Stimulated activated CD4-positive, alpha-beta T cell treated with anti-CD3 and anti-CD28 coated beads, Interleukin-4, amount 100 ng/mL, for 24 hours (primary cell): ENCODE measurements at places on chromosomes 5 and 9.

- no peak for DNase-seq
Observed at GRCh38 chr5:1834022-1834551, 32.9 kb downstream of the NDUFS6 start.

- DNase-seq = no peak
Observed at GRCh38 chr9:82161876-82162275, 173.3 kb downstream of the SPATA31D1 start.

- no peak for DNase-seq
Observed at GRCh38 chr5:35822511-35822910, 34.2 kb upstream of the IL7R start.

- DNase-seq = no peak
Observed at GRCh38 chr5:1169211-1170115, 31.9 kb upstream of the SLC6A19 start.

DNA sequence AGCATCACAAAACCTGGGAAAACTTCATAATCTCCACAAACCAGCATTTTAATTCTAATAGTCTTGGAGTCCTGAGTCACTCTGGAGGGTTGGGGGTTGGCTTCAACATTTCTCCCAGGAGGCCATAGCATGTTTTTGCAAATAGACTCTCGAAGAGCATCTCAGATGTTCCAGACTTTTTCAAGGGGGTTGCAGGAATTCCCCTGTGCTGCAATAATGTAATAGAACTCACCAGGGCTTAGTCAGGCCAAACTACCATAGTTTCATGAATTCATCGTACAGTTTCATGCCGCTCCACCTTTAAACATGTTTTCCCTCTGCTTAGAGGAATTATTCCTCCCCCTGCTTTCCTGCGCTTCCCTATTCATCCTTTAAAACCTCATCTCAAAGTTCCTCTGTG, 499.5 kb upstream of the KLF4 start:
- DNase-seq = no peak

GRCh38 chr9:133783331-133783731, 45.2 kb upstream of the SARDH start:
- DNase-seq = no peak

DNA sequence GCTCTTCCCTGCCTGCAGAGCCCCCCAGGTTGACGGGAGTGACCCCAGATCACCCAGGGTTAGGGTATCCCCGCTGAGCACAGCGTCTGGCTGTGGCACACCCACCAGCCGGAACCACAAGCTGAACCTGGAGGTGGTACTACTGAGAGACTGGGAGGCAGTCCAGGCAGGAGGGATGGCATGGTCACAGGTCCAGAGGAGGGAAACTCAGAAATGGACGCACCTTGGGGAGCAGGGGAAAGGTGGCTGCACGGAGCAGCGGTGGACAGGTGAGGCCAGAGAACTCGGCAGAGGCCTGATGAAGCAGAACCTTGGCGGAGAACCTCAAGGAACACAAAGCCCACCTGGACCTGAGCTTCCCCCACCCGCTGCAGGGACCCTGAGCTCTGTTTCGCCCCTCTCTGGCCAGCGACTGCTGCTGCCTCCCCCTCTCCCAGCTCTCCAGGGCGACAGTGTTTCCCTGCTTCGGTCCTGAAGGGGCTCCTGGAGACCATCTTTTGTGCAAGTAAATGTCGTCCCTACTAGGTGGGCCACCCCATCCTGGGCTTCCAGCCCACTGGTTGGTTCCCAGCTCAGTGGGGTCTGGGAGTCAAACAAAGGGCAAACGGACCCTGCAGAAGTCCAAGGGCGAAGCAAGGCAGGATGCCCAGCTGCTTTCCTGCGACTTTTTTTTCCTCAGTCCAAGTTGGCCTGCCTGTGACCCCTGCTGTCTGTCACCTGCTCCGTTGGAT, 845 bp downstream of the ADGRD2 start:
- DNase-seq = no peak

DNA sequence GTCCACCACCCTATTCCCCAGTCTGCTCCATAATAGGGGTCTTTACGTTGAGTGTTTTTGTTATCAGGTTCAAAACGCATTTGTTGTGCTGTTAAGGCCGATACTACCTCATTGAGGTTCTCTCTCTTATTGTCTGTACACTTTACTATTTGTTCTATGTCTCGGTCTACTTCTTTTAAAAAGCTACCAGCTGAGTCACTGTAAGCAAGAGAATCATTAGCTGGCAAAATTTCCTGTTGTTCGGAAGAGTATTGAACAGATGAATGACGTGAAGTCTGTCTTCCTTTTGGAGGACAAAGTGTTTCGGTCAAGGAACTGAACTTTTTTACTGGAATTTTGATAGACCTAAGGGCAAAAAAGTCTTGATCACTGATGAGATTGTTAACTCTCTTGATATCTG, 10.3 kb downstream of the LYSMD3 start:
- DNase-seq = no peak

DNA sequence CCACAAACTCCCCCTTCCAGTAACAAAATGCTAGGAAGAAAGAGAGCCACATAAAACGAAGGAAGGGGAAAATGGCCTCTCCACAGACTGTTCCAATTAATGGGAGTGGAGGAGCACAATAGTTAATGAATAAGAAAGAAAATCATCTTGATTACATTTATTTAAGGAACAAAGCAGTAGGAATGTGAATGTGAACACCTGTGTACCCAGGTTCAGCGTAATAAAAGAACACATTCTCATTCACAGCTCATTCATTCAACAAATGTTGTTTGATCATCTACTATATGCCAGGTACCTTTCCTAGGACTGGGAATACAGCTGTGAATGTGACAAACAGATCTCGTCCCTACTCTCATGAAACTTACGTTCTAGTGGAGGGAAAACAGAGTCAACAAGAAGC, 35.7 kb downstream of the SIL1 start:
- DNase-seq = no peak

GRCh38 chr5:151284392-151284967, 19.1 kb downstream of the SLC36A3 start:
- DNase-seq = no peak

DNA sequence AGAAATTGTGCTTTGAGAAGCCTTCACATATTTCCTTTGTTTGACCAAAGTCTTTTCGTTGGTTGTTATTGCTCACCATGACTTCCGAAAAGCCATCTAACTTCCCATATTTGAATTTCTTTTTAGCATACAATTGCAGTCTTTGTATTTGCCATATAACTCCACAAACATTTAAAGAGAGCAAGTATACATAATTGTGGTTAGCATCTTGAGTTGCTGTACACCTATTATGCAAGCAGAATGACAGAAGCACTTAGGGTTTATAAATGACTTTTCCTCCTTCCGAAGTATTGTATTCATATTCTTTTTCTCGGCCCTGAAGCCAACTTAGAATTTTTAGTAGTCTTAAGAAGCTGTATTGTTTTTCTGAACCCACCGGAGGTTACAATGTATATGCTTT, 250.4 kb downstream of the RFK start:
- no peak for DNase-seq

DNA sequence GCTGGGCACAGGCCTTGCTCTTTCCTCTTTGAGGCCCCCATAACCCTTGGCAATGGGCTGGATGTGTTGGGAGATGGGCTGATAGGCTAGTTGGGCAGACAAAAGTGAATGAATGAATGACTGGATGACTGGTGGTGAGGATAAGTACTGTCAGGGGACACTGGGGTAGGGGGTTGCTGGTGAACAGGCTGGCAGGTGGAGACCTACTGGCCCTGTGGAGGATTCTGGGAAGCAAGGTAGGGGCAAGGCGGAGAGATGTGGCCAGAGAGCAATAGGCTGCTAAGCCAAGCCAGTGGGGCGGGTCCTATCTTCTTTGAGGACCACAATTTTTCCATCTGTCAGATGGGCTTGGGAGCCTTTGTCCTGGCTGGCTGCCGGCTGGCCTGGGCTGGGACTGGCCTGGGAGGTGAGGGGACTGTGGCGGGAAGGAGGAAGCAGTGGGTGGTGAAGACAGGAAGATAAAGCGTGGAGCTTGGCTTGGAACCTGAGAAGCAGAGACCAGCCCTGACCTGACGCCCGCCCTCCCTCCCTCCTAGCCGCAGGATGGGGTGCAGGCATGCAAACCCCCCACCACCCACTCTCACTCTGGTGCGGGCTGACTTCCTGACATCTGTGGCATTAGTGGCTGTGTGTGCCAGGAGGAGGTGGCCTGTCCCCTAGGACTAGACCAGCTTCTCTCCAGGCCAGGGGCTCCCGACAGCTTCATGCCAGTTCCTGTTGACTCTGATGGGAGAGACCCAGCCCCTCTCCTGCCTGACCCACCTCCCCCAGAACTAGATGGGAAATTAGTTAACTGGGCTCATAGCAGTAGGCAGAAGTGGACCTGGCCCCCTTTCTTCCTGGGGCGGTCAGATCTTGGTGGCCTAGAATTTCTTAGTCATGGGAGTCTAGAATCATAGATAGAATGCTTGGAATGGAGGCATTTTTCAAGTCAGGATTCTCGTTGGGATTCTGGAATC, 9.5 kb downstream of the CXXC5 start:
- DNase-seq = no peak

- peak; percentile 16 for DNase-seq
Observed at GRCh38 chr9:132077881-132078698, 1.6 kb downstream of the MED27 start.

DNA sequence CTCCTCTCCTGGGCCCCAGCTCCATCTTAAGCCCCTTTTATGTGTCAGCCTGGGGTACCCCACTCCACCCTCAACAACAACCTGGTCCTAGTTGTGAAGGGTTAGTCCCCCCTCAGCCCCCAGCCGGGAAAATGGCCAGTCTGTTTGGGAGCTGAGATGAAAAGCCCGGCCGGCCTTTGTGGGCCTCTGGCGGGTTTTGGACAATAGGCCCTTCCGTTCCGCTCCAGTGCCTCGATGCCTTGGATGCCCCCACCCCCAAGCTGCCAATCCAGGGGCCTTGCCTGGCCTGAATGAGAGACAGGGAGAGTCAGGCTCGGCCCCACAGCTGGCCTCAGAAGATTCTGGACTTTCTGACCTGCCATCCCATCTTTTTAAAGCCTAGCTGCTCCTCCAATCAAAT, 9.2 kb downstream of the CNTFR start:
- no peak for DNase-seq

DNA sequence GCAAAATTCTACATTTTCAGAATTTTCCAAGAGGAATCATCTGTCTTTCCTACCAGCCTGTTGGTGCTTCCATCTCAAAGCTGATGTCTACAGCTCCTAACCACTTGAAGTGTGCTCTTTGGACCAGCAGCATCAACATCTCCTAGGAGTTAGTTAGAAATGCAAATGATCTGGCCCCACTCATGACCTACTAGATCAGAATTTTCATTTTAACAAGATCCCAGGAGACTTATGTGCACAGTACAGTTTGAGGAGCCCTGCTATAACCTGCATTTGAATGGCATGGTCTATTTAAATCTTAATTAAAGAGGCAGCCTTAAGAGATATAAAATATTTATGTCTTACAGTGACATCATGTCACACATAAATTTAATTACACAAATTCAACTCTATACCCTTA, 33.8 kb downstream of the ITK start:
- no peak for DNase-seq

DNA sequence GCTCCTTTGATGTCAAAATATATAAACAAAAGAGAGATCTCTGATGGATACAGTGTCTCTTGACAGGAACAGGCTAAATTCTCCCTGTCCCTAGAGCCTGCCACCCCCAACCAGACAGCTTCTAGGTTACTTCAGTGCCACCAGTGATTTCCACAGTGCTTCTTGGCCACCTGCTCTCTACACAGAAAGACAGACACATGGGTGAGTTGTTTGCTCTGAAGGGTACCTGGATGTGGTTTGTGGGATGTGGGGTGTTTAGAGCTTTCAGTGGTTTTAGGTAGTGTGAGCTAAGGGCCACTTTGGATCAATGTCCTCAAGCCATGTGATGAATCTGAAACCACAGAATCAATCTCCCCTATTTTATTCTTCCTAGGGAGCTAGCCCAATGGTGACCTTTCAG, 125.4 kb downstream of the ANKRD18B start:
- no peak for DNase-seq

- peak; percentile 57 for DNase-seq
Observed at GRCh38 chr9:5587024-5587423, 41.9 kb upstream of the RIC1 start.

- DNase-seq = no peak
Observed at GRCh38 chr9:129478961-129479630, 141.8 kb downstream of the C9orf50 start.

DNA sequence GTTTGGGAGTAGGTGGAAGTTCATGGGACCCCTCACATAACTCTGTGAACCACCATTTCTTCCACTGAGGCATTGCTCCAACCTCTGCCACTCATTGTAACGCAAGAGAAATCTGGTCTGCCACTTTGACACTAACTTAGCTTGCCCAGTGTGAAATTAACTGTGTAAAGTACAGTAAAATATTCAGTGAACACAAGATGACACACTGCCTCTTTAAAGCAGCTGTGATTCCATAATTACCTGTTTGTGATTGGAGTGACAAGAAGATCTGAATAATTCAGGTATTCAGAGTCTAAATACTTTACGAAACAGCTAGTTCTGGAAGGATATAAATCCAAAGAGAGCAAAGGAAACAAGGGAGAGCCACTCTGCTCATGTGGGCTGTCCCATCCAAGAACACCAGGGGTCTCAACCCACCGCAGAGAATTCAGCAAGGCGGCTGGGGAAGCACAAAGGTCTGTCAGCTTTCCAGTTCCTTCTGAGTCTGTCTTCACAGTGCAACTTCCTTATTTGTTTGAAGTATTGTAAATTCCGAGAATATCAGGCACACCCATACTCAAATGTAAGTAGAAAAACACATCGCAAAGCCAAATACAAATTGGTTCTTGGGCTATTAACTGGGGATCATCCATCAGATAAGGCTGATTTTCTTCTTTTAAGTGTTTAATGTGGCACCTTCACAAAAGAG, 86.9 kb downstream of the GNAQ start:
- DNase-seq = no peak

DNA sequence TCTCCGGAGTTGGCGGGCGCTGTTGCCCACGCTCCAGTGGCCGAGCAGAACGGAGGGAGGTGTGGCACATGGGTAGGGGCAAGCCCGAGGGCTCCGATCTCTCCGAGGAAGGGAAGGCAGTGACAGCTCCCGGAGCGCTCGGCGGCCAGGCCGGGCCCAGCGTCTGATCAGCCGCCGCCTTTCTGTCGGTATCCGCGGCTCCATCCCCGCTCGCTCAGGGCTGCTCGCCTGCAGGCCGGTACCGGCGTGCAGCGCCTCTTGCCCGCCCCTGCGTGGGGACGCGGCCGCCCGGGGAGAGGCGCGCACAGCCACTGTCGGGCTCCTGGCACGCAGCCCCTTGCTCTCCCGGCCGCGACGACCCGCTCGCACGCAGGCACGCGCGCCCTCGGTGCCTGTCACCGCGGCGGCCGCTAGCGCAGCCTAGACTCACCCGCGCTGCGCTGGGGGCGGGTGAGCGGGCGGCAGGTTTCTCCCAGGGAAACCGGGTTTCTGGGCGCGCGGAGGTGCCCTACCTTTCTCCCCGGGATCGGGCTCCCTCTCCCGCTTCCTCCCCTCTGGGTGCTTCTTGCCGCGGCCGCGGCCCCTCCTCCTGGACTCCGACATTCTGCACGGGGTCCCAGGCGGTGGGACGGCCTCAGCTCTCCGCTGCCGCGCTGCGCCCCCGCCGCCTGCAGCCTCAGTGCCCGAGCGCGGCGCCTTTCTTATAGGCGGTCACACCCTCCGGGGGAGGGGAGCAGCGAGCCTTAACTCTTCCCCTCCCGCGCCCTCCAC, 108.4 kb downstream of the PSD2 start:
- no peak for DNase-seq

GRCh38 chr9:106800701-106801270, 62.2 kb upstream of the ZNF462 start:
- DNase-seq = no peak
